Stimulated activated CD4-positive, alpha-beta T cell treated with anti-CD3 and anti-CD28 coated beads, Interleukin-1b, Interleukin-23, amount 100 ng/mL, for 48 hours (primary cell): ENCODE measurements at places on chromosomes 4 and X.

DNA sequence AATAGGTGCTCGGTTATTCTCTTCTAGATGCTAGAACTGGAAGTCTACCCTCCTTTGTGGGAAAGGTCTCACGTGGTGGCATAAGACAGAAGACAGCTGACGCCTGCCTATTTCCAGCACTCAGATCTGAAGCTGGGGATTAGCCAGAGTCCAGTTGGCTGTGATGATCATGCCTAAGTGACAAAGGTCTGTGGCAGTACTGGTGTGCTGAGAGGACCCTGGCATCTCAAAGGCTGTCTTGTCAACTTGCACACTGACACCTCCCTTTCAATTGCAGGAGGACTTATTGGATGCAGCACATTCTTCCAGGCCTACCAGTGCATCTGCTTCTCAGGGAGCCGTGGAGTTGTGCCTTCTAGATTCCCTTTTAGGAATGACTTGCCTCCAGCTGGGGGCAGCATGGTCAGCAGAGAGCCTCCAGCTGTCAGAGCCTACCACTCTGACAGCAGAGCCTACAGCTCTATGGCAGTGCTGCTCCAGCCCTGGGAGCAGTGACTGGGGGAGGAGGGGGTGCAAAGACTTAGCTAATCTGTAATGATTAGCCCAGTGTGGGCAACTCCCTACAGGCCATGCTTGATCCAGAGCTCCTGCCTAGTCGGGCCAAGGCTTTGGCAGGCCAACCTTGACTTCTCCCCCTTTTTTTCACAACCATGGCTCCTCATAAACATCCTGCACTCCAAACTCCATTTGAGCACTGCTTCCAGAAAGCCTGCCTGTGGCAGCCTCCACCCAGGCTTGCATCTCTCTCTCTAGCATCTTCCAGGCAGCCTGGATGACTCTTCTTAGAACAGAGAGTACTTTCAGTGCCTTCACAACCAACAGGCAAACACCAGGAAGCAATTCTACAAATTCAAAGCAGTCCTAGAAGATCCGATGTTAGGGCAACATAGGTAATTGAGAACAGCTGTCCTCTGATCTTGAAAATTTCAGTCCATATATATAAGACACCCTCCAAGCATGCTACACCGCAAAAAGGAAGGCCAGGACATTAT, 13.8 kb upstream of the FGFBP2 start:
- no peak for DNase-seq

DNA sequence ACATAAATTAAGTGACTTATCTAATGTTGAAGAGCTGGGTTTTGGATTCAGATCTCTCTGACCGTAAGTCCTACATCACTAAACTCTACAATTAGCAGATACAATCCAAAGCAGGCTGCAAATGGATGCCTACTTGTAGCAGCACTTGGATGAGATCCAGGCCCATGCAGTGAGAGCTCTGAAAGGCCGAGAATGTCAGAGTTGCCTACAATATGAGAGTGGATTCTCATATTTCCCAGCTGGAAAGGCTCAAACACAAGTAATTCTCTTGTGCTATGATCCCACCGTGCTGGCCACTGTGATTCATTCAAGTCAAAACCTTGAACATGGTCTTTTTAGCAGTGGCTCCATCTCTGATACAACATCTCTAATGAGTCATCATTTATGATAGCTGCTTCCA, 125.4 kb upstream of the CHRDL1 start:
- DNase-seq = no peak

DNA sequence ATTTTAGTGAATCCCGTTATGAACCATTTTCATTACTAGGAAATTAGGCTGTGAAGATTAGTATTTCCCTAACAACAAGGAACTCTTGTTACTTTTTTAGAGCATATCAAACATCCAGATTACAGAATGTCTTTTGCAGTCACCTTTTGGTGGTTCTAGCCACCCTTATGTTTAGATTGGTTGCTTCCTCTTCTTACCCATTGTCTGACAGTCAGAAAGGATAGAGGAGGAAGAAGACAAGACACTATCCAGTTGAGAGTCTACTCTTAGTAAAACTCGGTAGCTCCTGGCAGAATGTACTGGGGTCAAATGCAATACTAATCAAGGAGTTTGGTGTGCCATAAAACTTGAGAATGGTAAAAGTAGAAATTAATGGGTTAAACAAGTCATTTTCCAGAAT, 1.6 kb upstream of the GUCY1A1 start:
- no peak for DNase-seq

DNA sequence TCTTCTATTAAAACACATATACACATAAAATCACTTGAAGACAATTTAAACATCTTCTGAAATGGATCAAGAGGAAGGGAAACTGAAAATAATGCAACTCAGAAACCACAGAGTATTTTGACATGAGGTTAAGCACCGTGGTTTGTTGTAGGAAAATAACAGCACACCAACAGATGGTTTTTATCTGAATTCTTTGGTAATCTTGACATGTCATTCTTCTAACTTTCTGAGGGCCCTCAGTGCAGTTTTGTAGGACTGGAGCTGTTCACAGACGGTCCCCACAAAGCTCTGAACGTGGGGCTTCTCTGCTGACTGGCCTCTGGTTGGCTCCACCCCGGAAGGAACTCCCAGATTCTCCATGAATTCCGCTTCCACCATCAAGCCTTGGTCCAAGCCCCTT, 16.0 kb upstream of the TLR8 start:
- no peak for DNase-seq

DNA sequence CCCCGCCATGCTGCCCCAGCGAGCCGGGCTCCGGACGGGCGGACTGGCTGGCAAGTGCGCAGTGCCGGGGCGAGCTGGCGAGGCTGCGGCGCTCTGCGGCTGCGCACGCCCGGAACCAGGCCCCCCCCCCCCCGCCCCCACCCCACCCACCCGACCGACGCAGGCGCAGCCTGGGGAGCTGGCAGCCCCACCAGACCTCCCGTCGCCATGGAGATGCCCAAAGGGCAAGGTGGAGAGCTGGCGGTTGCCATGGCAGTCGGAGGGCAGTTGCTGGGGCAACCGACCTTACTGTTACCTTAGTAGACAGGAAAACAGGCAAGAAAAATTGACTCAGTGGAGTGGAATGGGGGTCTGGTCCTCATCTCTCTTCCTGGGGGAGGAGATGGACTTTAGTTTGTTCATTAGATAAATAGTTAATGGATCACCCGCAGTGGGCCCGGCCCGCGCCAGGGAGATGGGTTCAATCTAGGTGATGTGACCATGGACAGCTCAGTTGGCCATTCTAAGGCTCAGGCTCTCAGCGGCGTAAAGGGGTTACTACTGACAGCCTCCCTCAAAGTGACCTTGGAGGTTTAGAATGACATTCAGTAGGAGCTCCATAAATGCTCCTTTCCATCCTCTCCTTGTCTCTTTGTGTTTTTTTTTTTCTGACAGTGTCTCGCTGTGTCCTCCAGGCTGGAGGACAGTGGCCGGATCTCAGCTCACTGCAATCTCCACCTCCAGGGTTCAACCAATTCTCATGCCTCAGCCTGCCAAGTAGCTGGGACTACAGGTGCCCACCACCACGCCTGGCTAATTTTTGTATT, at the start of gene PCSK1N:
PCSK1N (minus strand) TSS at position 87 of the 806 bp plus-strand sequence; CDS start at position 9, 78 bp downstream.
- no peak for DNase-seq

GRCh38 chr4:87425711-87426110, 3.3 kb downstream of the NUDT9 start:
- DNase-seq = peak; percentile 13

- no peak for DNase-seq
Observed at GRCh38 chr4:103645991-103646390, 73.8 kb downstream of the TACR3 start.

GRCh38 chr4:1775731-1776500, 17.2 kb upstream of the FGFR3 start:
- DNase-seq = no peak

- no peak for DNase-seq
Observed at GRCh38 chrX:67700602-67701001, 156.8 kb downstream of the AR start.

DNA sequence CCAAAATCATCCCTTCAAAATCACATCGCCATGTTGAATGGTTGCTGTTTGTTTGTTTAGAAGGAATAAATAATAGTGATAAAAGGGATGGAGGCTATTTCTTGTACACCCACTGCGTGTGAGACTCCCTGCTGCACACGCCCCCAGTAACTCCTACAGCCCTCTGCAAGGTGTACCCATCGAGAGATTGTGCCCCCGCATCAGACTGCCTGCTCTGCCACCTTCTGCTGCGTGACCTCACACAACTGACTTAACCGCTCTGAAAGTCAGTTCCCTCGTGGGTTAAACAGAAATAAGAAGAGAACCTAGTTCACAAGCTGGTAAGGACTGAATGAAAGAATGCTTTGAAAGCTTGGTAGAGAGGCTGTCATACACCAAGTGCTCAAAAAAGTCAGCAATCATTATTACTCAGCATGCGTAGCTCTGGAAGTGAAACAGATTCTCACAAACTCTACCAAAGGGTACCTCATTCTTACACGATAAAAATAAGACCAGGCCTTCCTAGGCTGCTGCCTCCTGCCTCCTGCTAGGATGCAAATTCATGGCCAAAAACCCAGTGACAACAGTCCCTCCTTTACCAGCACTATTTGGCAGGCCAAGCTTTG, 147.1 kb downstream of the CPEB2 start:
- no peak for DNase-seq

GRCh38 chrX:23844502-23845138, 61.6 kb downstream of the SAT1 start:
- no peak for DNase-seq

- no peak for DNase-seq
Observed at GRCh38 chr4:13940921-13941320, 313.4 kb upstream of the BOD1L1 start.

- no peak for DNase-seq
Observed at GRCh38 chrX:38327775-38328081, 419 bp upstream of the RPGR start.

GRCh38 chr4:107801766-107802211, 22.9 kb upstream of the SGMS2 start:
- no peak for DNase-seq

GRCh38 chrX:129641469-129641868, 13.3 kb downstream of the APLN start:
- DNase-seq = no peak
